ENCODE measurements at places on chromosomes 1 and 21.

DNA sequence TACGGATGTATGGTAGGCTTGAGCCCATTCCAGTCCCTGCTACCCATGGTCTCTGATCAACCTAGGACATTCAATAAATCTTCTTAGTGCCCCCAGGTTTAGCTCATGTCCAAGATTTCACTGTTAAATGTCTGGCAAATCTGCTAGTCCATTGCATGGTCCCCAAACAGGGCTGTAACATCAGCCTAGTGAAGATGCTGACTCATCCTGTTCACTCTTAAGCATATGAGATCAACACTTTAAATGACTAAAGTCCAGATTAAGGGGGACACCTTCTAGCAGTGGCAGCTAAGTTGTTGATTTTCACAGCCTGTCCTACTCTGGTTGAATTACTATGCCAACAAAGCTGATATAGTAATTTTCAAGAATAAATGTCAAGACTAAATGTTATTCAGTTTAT lies 46.5 kb upstream of the NUF2 start:
- no peak for ATAC-seq

- no peak for ATAC-seq
These were observed 13.9 kb downstream of the LEMD1 start for GRCh38 chr1:205407970-205408369.

DNA sequence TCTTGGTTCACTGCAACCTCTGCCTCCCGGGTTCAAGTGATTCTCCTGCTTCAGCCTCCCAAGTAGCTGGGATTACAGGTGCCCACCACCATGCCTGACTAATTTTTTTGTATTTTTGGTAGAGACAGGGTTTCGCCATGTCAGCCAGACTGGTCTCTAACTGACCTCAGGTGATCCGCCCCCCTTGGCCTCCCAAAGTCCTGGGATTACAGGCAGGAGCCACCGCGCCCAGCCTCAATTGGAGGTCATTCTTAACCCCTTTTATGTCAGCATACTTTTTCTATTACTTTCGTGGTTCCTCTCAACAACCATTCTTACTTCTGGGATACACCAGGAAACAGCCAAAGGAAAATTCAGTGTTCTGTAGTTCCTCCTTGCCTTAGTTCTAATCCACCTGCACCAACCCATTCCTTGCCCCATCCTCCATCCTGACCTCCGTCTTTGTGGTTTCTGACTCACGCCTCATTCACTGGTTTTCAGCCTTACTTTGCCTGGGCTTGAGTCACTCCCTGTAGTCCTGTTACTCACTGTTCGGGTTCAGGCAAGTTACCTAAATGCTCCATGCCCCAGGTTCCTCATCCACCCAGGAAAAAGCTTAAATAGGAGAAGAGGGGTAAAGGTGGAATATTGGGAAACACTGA lies 12.9 kb upstream of the BCL10 start:
- ATAC-seq: peak; percentile 98

DNA sequence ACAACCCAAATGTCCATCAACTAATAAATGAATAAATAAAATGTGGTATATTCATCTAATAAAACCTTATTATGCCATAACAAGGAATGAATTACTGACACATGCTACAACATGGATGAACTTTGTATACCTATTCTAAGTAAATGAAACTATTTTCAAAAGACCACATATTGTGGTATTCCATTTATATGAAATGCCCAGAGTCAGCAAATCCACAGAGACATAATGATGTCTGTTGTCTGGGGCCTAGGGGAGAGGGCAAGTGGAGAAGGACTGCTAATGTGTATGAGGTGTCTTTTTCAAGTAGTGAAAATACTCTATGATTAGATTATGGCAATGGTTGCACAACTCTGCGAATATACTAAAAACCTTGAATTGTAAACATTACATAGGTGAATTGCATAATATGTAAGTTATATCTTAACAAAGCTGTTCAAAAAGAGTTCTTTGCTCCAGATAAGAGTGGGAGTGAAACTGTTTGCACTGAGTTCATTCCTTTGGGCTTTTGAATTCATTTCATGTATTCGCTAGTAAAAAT lies 464.2 kb downstream of the NUF2 start:
- no peak for ATAC-seq

GRCh38 chr1:86756062-86756406 lies 51.7 kb downstream of the SH3GLB1 start:
- no peak for ATAC-seq

DNA sequence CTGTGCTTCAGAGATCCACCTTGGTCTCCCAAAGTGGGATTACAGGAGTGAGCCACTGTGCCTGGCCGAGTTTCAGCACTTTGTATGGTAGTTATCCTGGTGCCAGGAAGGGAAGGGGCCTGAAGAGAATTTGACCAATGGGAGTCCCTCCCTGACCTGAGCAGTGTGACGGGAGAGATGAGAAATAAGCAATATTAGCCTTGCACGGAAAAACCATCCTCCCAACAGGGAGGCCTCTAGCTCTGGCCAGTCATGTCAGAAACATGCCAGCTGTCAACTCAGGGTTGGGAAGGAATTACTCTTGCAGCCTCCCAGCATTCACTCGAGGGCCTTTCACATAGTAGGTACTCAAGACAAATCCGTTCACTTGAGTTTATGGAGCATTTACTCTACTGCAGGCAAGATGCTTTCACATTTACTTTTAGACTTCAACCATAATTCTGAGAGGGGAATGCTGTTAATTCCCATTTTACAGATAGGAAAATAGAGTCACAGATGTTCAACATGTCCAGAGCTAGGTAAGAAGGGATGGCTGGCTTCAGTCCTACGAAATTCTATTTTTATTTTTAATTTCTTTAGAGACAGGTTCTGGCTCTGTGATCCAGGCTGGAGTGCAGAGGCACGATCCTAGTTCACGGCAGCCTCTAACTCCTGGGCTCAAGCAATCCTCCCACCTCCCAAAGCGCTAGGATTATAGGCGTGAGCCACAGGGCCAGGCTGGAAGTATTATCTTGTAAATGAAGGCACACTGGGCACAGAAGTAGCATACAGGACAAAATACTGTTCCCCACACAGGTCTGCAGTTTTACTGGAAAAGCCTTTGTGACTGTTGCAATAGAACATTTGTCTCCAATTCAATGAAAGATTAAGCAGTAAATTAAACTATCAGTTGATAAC lies 3.2 kb upstream of the ATP13A2 start:
- ATAC-seq: no peak

DNA sequence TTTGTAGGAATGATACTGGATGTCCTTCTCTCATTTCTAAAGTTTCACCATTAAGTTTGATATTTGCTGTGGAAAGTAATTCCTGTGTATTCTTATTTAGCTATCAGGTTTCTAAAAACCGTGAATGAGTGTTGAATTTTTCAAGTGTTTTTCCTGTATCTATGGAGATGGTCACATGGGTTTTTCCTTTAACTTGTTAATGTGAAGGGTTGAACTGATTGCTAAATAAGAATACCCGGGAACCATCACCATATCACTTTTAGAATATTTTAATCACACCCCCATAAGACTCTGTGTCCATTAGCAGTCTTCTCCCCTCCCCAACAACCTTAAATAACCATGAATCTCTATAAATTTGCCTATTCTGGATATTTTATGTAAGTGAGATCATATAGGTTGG lies 16.5 kb upstream of the ASAP3 start:
- no peak for ATAC-seq

DNA sequence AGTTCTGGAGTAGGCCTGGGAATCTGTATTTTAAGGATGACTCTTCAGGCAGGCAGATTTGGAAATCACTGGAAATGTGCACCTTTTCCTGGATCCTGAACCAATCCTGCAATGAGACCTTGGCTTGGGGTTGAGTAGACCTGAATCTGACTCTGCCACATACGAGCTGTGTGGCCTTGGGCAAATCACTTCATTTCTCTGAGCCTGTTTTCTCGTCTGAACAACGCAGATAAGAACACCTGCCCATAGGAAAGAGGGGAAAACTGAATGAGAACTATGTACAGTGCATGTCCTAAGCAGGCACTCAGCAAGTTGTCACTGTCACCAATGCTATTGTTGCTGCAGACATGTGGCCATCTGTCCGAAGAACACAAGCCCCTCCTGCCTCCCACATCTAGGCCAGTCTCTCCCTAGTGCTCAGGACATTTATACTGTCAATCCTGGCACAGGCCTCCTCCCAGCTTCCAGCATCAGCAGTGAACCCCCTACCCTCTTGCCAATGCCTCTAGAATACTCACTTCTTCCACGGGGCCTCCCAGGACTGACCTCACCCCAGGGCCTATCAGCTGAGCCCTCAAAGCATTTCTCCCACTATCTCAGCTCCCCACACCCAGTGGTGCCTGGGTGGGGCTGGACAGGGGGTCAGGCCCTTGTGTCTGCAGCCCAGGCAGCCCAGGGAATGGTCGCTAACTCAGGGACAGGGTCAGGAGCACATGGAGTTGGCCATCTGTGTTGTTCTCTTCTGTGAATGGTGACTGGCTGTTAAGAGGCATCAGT lies 88.8 kb upstream of the ZBTB40 start:
- no peak for ATAC-seq

DNA sequence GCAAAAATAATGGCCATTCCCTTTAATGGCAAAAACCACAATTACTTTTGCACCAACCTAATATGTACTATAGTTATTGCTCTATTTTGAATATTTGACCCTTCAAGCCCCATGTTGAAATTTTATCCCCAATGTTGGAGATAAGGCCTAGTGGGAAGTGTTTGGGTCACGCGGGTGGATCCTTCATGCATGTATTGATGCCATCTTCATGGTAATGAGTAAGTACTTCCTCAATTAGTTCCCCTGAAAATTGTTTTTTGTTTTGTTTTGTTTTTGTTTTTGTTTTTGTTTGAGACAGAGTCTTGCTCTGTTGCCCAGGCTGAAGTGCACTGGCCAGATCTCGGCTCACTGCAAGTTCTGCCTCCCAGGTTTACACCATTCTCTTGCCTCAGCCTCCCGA lies 9.8 kb upstream of the USP25 start:
- ATAC-seq: no peak

- ATAC-seq: no peak
These were observed 29.0 kb upstream of the CCDC190 start for GRCh38 chr1:162889989-162890388.

GRCh38 chr21:33685613-33686197 lies 43.4 kb downstream of the ITSN1 start:
- no peak for ATAC-seq

DNA sequence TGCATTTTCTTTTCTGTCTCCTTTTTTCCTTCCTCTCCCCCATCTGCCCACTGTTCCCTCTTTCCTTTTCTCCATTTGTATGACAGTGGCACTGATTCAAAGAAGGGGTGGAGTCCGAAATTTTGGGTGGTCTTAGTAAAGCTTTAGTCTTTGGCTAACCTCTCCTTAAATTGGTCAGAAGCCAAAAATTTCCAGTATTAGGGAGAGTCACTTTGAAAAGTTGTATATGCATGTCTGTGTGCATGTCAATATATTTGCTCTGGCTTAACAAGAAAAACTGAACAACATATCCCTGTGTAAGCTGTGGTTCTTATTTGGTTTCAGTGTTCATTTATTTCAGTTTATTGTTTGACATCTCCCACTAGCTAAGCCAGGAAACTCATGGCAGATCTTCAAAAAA lies 314.8 kb upstream of the CXADR start:
- no peak for ATAC-seq

DNA sequence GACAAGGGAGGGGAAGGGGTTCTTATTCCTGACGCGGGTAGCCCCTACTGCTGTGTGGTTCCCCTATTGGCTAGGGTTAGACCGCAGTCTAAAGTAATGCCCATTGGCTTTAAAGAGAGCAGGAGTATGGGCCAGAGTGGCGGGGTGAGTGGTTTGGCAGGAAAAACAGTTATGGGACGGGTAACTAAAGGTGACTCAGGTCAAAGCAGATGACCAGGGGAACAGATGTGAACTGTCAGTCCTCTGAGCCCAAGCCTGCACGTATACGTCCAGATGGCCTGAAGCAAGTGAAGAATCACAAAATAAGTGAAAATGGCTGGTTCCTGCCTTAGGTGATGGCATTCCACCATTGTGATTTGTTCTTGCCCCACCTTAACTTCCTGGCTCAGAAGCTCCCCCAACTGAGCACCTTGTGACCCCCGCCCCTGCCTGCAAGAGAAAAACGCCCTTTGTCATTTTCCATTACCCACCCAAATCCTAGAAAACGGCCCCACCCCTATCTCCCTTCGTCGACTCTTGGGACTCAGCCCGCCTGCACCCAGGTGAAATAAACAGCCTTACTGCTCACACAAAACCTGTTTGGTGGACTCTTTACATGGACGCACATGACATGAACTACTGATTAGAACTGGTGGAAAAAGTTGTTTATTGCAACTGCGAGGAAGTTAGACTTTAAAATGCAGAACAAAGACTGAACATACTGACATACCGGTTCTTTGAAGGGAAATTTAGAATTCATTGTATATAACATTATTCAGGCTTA lies 758 bp upstream of the ATAD3B start:
- ATAC-seq: peak; percentile 23

- ATAC-seq: peak; percentile 12
These were observed 42.4 kb upstream of the FMO2 start for GRCh38 chr1:171142416-171143385.

GRCh38 chr1:198544265-198544664 lies 3.8 kb upstream of the ATP6V1G3 start:
- ATAC-seq: no peak

GRCh38 chr1:215600258-215600792 lies 33.2 kb downstream of the KCTD3 start:
- ATAC-seq: no peak

GRCh38 chr1:7331926-7332535 lies 439.1 kb upstream of the VAMP3 start:
- ATAC-seq: no peak

GRCh38 chr1:23483321-23484252 lies at the start of gene ASAP3:
Gene ASAP3 (minus strand): TSS chr1:23484179. CDS start chr1:23484133, 46 bp downstream.
- peak; percentile 19 for ATAC-seq

- peak; percentile 62 for ATAC-seq
These were observed 158.7 kb downstream of the SIPA1L2 start for GRCh38 chr1:232471250-232471649.

DNA sequence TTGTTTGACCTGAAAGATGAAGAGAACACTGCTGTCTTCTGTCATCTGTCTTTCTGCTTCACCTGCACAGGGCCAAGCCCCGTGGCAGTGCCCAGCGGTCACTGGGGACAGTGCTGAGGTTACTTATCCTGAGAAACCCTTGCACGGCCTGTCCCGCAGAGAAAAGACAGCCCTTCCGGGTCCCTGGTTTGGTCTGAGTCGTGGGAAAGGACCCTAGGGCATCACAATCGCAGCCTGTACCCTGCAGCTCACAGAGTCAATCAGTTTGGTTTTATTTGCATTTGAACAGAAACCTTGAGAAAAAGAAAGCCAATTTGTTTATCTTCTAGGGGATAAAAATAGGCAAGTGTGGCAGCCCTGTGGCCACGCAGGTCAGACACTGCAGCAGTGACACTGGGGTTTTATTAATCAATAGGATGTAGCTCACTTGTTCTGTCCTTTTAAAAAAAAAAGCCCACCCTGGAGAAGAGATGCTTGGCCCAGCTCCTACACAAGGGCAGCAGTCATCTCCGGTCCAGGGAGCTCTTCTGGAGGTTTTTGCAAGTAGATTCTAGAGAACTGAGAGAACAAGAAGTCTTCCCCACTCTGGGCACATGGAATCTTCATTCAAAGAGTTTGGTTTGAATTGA lies 120.0 kb downstream of the PEX14 start:
- no peak for ATAC-seq

GRCh38 chr1:4032571-4032970 lies 132.5 kb upstream of the C1orf174 start:
- ATAC-seq: no peak
